Activated CD4-positive, CD25-positive, alpha-beta regulatory T cell treated with anti-CD3 and anti-CD28 coated beads, Interleukin-2, amount 50 U/mL, for 24 hours (primary cell): ENCODE measurements at places on chromosomes 6 and 20.

DNA sequence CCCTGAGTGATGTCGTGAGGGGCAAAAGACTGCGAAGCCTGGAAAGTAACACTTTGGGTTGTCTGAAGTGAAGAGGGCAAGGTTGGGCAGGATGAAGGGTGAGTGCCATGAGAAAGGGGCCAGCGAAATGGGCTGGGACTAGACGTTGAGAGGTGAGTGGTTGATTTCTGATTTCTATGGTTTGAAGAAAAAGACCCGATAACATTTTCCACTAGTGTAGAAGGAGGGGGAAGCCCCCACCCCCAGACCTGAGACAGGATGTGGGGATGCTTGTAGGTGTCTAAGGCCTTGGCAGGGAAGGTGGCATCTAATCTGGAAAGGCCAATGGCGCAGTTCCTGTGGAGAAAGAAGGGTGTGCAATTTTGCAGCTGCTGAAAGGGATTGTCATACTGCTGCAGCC, 25.3 kb upstream of the KIF3B start:
- ATAC-seq = peak; percentile 39

DNA sequence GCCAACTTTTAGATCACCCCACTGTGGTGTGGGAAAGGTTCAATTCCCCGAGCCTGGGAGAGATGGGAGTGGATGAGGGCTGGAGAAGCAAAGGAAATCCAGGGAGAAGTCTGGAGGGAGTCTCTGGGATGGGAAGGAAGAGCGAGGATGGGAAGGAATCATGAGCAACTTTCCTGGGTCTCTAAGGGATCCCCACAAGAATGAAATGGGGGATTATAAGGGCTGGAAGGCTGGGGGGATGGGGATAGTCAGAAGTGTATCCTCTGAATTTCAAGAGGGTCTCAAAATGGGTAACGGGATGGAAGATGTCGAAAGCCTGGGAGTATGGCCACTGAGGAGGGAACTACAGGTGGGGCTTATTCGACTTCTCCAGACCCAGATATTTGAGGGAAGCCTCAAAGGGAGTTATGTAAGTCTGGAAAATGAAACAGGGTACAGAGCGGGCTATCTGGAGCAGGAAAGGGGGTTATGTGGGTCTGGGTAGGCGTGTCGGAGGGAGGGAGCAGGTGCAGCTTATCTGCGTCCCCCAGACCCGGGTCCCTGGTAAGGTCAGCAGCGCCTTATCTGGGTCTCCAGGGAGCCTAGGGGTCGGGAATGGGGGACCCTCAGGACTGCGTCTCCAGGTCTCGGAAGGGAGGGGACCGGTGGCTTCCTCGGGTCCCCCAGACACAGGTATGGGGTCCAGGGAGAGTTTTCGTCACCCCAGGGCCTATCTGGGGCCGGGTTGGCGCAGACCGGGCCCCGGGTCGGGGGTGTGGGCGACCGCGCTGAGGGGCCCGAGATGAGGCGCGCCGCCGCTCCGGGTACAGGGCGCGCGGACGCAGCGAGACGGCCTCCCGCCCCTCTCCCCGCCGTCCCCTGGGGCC, 550 bp downstream of the PLAGL2 start:
- ATAC-seq = no peak

- ATAC-seq = peak; percentile 6
These were observed 449 bp downstream of the PFDN6 start for GRCh38 chr6:33289784-33290315.

- no peak for ATAC-seq
These were observed 21.3 kb upstream of the WFDC2 start for GRCh38 chr20:45448270-45448669.
